ENCODE measurements at places on chromosomes 5 and 9.
A peak's percentile ranks its signal among the peaks of the same experiment; 100 is the strongest.

- no peak for DNase-seq
These were observed 557.8 kb upstream of the TLE4 start for GRCh38 chr9:79013715-79014610.

- DNase-seq = no peak
These were observed 597 bp downstream of the SLC31A1 start for GRCh38 chr9:113221800-113222481.

- DNase-seq = no peak
These were observed 33.5 kb upstream of the SLC28A3 start for GRCh38 chr9:84374013-84374412.

- DNase-seq = no peak
These were observed 100.4 kb downstream of the TRIM36 start for GRCh38 chr5:115069087-115069968.

DNA sequence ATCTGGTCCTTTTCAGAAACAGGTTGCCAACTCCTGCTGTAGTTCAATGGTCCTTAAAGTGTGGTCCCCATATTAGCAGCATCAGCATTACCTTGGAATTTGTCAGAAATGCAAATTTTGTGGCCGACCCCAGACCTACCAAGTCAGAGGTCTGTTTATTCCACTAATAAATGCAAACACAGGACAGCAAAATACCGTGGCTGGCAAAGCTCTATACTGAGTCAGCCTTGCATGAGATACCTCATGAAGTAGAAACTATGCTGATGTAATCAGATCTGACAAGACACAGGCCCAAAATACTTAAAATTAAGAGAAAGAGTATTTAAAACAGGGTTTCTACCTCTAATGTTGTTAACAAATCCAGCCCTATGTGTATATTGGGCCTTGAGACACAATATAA is 3.0 kb downstream of the GOLM1 start:
- no peak for DNase-seq

GRCh38 chr5:172004824-172005237 is 1.6 kb downstream of the FBXW11 start:
- no peak for DNase-seq

DNA sequence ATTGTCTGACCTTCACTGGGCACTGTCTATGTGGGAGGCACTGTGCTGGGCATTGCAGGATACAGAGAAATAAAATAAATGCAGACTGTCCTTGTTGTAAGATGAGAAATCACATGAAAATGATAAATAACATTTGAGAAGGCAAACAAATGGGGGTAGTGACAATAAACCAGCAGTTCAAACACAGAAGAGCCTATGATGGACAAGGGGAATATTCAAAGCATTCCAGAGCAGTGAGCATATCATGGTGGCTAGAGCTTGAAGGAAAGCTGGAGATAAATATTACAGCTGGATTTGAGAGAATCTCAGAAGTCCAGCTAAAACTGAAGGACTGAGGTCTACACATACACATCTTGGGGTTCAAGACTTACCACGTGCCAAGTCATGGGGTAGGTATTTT is 209.9 kb downstream of the ASTN2 start:
- no peak for DNase-seq

DNA sequence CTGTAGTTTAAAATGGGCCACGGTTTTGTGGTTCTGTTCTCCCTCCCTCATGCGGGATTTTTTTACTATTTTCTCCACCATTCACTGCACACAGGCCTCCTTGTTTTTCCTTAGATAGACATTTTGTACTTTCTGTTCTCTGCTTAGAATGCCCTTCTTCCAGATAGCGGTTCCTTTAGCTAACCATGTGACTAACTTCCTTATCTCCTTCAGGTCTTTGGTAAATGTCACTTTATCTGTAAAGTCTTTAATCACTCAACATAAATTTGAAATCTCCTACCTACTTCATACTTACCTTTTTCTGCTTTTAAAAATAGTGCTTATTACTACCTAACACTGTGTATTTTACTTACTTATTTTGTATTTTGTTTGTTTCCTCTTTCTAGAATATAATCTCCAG is 15.0 kb downstream of the FER start:
- no peak for DNase-seq

DNA sequence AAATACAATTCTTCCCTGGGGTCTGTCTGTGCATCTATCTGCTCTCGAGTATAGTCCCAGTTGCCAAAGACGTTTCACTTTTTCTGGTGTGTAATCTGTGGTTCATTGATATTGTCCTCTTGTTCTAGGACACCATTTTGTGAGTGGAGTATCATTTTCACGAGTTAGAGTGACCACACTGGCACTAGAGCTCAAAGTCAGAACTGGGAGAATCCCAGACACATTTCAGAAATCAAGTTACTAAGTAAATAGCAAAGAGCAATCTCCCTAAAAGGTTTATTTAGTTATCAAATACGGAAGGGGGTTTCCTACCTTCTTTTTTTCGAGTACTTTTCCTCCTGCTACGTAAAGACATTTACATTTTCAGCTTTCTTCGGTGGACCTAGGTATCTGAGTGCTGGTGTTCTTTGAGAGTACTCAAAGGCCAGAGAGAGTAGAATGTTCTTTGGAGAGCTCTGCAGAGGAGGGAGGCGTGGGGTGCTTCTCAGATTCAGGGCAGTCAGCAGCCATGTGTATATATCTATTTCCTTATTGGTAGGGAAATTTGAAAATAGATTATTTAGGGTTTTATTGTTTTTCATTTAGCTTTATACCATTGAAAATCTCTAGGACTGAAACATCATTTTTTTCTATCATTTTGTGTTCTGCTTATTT is 8.9 kb upstream of the HSPA9 start:
- DNase-seq = no peak

DNA sequence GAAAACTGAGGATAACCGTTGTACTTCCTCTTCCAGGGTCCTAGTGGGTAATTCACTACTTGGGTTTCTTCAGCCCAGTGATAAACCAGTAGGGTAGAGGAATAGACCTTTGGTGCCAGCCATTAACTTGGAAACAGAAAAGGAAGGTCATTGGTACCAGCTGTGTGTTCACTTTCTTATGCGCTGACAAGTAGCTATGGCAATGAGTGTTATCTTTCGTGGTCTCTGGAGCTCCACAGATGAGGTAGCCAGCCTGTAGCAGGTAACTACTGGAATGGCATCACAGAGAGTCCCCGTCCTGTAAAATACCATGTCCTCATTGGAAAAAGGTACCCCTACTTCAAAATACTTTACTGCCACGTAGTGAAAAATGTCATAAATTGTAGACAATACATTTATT is 2.3 kb downstream of the UHRF2 start:
- DNase-seq = no peak

DNA sequence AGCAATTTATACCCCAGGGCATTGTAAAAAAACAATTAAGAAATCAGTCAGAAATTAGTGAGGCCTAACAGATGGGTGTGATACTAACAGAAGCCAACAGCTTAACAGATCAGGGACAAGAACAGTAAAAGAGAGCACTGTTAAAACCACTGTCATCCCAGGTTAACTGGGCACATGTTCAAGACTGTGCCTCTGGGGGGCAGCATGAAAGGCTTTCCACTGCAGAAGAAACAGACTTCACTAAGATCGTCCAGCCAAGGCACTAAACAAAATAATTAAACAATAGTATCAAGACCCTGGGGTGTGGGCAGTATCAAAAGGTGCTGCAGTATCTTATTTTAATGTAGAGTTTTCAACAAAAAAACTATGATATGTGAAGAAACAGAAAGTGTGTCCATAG is 43.5 kb downstream of the FBN2 start:
- DNase-seq = no peak

- DNase-seq = no peak
These were observed 11.9 kb downstream of the FGF18 start for GRCh38 chr5:171431251-171431777.

DNA sequence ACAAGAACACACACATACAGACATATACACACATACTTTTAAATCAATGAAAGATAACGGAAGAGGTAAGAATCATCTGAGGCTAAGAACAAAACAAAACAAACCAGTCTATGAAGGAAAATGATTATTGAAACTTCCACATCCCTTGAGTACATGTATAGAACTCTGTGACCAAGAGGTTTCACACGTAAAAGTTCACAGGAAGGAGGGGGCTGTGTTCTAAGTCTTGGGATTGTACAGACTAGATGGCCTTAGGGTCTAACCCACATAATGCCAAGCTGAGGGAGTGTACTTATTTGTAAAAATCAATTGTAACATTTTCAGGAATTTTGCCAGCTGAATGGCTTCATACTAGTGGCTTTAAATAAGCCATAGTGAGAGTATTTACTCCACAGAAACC is 144.4 kb upstream of the IFNE start:
- no peak for DNase-seq

- DNase-seq = no peak
These were observed 49.5 kb downstream of the RCL1 start for GRCh38 chr9:4842213-4842612.

DNA sequence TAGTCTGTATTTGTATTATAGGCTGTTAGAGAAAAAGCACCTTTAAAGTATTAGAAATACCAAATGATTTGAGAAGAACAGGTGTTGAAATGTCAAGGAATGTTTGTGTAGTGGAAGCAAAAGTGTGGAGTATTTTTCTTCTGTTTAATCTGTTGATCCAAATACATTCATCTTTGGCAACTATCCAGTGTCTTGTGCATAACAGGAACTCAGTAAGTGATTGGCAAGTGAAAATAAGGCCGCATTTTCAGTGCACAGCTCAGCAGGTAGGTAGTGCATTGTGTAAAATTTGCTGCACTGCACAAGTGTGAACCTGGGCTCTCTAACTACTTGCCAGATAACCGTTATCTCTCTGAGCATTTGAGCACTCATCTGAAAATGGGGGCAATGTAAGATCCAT is 61.8 kb downstream of the CHSY3 start:
- DNase-seq = no peak

DNA sequence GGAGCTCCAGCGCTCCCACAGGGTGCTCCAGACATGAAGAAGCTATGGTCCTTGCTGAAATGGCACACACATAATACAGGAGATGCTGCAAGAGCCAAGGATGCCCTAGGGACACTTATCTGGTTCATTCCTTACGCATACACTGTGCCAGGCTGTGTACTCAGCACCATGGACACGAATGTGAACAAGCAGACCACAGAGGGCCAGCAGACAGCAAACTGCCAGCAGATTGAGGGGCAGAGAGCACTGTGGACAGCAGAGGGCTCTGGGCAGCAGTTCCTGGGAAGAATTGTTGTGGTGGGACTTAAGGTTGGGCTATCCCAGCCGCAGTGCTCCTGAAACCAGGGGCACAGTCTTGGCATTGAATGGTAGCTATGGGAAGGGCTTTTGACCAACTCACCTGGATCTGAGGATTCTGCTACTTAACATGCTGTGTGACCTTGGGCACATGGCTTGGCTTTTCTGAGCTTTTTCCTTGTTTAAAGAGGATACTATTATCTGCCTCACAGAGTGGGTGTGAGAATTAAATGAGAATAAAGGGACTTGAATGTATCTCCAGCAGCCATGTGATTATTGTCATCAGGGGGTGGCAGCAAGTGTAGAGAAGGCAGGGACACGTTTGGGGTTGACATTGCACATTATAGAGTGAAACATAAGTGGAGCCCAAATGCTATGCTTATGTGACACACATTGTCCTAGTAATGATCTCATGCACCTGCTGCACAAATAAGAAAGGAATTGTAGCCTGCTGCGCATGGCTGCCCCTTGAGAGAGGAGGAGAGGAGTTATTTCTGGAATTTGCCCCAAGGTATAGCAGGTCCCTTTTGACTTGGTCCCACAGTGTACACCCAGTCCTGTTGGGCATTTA is 30.1 kb downstream of the PPARGC1B start:
- no peak for DNase-seq

- no peak for DNase-seq
These were observed 71.9 kb downstream of the MFAP3 start for GRCh38 chr5:154110716-154111115.

DNA sequence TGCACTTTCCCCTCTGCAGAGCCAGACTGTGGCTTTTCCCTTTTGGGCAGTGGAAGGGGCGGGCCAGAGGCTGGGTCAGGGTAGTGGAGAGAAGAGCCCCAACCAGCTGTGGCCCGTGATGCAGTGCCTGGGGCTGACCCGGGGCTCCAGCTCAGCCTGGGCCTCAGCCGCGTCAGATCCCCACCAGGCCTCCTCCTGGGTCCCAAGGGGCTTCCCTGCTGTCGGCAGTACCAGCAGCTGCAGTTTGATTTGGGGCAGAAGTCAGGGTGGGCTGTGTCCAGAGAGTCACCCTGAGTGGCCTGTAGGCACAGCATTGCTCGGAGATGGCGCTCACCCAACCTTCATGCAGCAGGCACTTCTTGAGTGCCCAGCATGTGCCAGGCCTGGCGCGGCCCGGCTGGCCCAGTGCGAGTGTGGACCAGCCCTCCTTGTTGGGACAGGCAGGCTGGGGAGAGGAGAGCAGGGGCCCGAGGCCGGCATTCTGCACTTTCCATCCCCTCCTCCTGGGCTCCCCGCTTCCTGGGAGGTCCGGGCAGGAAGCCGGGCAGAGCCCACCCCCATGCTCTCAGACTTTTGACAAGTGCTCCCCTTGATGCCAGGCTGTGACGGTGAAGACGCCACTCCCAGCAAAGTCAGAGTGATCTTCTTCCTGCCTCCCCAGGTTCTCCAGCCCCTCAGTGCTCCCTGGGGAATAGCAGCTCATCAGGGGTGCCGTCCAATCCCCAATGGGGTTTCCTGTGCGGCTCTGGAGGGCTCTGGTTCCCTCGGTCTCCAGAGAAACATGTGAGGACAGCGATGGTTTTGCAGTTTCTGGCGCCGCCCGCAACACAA is 88.3 kb upstream of the COL5A1 start:
- no peak for DNase-seq

DNA sequence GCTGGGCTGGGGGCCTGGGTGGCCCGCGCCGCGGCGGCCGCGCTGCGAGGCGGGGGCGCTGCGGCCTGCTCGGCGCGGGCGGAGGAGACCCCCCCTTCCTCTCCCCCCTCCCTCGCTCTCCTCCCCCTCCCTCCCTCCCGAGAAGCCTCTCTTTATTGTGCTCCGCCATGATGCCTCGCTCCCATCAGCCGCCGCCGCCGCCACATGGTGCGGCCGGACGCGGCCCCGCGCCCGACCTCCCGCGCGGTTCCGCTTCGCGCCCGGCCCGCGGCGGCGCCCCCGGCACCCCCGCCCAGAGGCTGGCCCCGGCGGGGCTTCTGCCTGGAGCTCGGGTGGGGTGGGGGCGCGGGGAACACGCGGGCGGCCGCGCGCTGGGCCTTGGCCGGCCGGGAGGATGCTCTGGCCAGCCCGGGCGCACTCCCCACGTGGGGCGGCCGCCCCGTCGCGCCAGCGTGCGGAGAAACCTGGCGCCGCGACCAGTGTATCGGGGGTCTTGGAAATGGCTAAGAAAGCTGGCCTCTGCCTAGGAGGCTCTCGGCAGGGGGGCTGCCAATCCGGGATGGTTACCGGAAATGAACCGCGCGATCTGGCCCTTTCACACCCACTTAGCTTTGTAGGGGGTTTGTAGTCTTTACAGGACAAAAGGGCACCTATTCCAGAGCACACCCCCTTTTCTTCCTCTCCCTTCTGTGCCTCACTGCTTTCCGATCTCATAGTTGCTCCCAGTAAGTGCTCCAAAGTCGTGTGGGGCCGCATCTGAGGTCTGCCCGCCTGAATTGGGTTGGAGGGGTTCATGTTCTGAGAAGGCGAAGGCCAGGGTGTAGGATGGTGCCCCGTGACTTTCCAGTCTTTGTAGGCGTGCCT is 1.0 kb downstream of the SET start:
- DNase-seq = peak; percentile 58

All from CD4-positive, alpha-beta T cell treated with Interferon gamma for 1 hour (primary cell).